ENCODE measurements at places on chromosomes 7 and 10. TPM values are rescaled to one million over a fixed set of nuclear protein-coding genes. Genes with fewer than 3 reads are reported as not detected.

Gene GIMAP6
- total RNA-seq, result 62.9 TPM

Gene ASB10
- total RNA-seq, result not detected

Gene DHTKD1
- 18.6 TPM for total RNA-seq

Gene POLD2
- 70.1 TPM for total RNA-seq

Gene TIAL1
- 80.4 TPM for total RNA-seq
